ENCODE measurements at places on chromosomes 12 and 14.

GRCh38 chr12:104677441-104678089, 220.8 kb downstream of the CHST11 start:
- no peak for DNase-seq

DNA sequence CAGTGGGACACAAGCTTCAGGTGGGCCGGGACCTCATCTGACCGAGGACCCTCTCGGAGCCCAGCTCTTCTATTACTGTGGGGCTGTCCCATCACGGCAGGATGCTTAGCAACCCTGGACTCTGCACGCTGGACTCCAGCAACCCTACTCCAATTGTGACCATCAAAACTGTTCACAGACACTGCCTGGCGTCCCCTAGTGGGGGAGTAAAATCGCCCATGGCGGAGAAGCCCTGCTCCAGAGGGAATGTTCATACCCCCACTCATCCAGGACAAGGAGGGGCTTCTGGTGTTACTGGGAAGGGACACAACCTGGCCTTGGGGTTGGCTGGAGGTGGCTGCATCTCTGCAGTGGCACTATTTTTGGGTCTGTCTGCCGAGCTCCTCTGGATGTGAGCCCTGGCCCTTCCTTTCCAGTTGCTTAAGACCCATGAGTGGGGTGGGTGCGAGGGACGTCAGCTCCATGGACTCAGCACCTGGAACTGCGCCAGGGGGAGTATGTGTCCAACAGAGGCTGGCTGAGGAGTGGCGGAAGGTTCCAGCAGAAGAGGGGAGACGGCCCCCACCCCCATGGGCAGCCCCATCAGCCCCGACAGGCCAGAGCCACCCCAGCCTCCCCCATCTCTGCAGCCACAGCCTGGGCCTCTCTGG, 103.8 kb downstream of the RFLNA start:
- no peak for DNase-seq

- no peak for DNase-seq
These were observed 60.7 kb upstream of the MAP1LC3B2 start for GRCh38 chr12:116498471-116498870.

GRCh38 chr12:49990273-49990672, 17.5 kb downstream of the AQP6 start:
- DNase-seq, result no peak

DNA sequence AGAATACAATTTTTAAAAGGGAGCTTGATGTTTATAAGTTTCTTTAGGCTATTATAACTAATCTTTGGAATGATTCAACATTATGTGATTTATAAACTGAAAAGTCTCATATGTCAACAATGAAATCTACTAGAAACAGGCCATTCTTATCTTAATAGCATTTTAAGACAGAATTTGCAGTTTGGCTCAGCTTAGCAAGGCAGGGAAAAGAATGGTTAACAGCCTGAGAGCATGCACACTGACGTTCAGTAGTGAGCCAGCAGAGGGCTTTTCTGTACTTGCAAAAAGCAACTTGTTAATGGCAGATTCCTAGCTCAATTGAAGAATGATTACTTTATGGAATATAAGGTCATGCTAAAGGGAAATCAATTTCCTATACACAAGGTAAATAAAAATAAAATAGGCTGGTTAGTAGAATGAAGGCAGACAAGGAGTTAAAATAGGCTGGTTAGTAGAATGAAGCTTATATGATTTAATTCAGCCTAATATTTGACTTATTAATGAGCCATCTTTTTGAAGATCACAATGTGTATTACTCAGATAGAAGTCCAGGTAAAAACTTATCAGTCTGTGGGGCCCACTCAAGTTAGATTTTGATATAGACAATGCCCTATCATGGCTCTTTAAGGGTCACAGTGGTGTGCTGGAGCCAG, 95.9 kb downstream of the OTOGL start:
- DNase-seq, result no peak

DNA sequence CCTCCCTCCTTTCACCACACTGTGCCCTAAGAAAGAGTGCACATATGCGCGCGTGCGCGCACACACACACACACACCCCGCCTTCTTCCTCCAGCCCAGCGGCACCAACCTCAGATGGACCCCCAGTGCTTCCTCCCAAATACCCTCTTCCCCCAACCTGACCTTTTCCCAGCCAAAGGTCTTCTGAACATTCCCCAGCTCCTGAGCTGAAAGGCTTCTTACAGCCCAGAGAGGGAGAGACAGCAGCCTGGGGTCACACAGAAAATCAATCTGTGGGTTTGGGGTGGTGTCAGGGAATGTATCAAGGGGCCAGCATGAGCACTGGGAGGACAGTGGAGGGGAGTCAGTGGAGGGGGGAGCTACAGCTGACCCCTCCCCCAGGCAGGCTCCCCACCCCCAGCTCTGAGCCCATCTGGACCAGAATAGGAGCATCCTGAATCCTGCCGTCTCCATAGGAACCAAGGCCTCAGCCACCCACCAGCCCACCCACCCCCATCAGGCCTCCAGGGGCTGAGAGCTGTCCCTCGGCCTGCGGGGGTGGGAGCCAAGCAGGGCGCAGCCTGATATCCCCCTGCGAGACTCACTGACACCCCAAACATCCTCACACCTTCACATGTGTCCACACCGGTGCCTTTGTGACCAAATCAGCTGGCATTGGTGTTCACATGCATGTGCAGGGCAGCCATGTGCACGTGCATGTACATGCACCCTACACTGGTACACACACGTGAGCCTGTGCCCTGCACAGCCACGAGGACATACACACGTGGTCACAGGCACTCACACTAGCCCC, 5.7 kb downstream of the RASAL1 start:
- DNase-seq, result no peak

- DNase-seq, result no peak
These were observed 17.4 kb downstream of the TEAD4 start for GRCh38 chr12:2976581-2976996.

DNA sequence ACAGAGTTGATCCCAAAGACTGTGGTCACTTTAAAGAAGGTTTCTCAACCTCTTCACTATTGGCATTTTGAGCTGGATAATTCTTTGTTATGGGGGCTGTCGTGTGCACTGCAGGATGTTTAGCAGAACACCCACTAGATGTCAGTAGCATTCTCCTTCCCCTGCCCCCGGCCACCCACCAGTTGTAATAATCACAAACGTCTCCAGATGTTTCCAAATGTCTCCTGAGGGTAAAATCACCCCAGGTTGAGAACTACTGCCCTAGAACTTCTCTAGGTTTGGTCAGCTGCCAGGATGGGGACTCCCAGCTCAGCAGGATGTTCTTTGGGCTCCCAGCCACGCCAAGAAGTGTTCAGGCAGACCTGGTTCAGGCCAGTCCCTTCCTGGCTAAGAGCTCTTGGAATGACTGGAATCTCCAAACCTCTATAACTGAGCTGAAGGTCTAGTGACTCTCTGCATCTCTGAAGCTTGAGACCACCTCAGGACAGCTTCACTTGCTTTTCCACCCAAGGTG, 12.5 kb upstream of the AJUBA start:
- no peak for DNase-seq

- DNase-seq, result no peak
These were observed 31.5 kb downstream of the DUSP16 start for GRCh38 chr12:12531194-12531593.

DNA sequence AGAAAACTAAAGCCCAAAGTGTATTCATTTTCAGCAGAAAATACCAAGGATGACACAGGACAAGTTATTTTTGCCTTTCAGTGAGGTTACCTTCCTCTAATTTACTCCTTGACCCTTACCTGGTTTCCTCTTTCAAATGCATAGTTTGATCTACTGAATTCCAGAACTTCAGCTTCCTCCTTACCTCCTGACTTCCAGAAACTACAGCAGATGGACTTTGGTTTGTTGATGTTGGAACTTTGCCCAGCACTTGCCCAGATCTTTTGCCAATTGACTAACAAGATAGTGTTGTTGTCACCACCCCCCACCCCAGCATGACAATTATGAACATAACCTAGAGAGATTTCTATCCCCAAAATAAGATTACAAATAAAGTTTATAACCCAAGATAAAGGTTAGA, 63.2 kb downstream of the NAV3 start:
- DNase-seq, result no peak

- DNase-seq, result no peak
These were observed 143.6 kb downstream of the EMP1 start for GRCh38 chr12:13340149-13340548.

GRCh38 chr12:83985084-83985483, 927.5 kb downstream of the SLC6A15 start:
- no peak for DNase-seq

GRCh38 chr12:1102791-1103450, 111.9 kb downstream of the ERC1 start:
- no peak for DNase-seq

DNA sequence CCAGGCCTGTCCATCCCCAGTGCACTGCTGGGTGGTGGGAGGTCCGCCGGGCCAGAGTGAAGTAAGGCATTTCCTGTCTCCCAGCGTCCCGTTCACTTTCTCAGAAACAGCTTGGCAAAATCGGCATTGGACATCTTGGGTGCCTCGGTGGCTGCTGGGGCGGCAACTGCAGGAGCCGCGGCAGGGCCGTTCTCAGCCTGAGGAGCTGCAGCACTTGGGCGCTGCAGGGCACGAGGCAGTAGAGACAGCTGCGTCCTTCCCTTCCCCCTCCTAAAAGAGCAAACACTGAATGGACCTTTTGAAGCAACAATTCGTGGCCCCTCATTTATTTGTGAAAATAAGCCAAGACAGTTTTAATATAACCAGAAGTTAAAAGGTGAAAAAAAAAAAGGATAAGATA, 8.3 kb downstream of the FICD start:
- DNase-seq, result no peak

- no peak for DNase-seq
These were observed 52.8 kb downstream of the KCNK13 start for GRCh38 chr14:90114554-90114953.

- DNase-seq, result no peak
These were observed 72.5 kb downstream of the TSPAN9 start for GRCh38 chr12:3149515-3150307.

DNA sequence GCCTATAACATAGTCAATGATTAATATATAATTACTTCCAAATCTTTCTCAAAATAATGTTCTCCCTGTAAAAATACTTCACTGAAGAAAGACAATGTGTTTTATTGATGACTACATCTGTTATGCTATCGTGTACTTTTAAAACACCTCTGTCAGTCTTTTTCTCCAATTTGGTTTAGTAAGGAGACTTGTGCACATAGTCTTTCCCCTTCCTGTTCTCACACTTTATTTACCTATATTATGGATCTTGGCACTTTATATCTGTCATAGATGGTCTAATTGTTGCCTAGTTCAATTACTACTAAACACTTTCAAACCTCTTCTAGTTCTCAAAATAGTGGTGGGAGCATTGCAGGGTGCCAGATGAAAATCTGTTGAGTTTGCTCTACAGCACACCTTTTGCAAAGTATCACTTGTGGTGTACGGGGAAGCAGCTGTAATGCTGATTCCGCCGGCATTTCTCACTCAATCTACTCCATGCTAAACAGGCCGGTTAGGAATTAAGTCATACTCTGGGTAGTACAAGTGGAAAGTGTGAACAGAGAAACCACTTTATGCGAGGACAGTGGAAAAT, 1.1 kb upstream of the INSM2 start:
- no peak for DNase-seq

GRCh38 chr14:75236901-75237419, 41.7 kb upstream of the FOS start:
- DNase-seq, result no peak

GRCh38 chr14:55190906-55191202, 531 bp downstream of the DLGAP5 start:
- DNase-seq, result no peak

DNA sequence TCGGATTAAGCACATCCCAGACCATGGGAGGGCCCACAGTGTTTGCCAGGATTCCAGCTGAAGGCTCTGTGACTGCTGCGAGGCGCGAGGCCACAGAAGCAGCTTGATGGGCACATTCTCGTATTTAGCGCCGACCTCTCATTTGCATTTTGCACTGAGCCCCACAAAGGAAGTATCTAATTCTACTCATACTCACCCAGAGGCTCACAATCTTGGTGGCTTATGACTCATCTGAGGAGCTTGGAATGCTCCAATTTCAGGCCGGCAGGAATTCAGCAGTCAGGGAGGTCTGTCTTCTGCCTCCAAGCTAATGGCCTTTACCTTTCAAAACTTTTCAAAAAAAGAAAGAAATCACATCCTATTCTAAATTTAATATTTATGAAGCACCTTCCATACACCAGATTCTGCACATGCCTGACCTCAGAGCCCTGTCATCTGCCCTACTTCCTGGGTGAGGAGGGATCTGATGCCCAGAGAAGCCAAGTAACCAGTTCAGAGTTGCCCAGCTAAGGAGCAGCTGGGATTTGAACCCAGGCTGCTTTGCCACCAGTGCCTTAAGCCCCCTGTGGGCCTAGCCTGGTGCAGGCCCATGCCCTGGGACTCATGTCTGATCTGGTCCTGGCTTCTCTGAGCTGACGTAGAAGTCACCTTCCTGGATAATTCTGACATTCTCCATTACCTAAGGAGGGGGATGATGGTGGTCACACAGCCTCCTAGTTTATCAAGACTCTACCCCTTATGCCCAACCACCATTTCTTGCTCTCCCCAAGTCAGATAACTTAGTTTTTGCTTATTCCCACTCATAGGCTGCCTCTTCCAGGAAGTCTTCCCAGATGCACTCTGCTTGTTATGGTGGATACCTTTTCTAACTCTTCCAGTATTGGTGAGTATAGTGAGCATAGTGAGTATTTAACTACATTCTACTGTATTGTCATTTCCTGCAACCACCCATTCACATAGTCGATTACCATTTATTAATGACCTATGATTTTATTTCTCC, 198.9 kb downstream of the RBM19 start:
- no peak for DNase-seq

GRCh38 chr12:47216150-47216677, 136.5 kb upstream of the AMIGO2 start:
- no peak for DNase-seq

DNA sequence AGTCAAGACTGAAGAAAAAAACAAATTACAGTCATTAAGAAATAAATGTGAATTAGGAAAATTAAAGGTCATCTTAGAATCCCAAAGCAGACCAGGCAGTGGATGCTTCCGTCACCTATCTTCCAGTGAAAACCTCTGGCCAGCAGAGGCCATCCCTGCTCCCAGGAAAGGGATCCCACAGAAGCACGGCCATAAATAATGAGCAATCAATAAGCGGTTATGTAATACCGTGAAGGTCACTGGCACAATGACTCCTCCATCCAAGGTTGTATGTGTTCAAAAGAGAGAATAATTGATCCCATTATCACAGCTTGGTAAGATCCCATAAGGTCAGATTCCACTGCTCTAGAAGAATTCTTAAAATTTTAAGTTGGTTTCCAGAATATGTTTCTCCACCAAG, 85.7 kb downstream of the PPP2R5E start:
- no peak for DNase-seq

Data from stimulated activated CD4-positive, alpha-beta T cell treated with anti-CD3 and anti-CD28 coated beads, Interleukin-12 subunit alpha, Interleukin-12 subunit beta, amount 100 ng/mL, for 48 hours (primary cell).